ENCODE measurements at places on chromosomes 4 and X.

GRCh38 chr4:139266583-139267257 is 13.3 kb downstream of the MGARP start:
- peak; percentile 26 for DNase-seq

DNA sequence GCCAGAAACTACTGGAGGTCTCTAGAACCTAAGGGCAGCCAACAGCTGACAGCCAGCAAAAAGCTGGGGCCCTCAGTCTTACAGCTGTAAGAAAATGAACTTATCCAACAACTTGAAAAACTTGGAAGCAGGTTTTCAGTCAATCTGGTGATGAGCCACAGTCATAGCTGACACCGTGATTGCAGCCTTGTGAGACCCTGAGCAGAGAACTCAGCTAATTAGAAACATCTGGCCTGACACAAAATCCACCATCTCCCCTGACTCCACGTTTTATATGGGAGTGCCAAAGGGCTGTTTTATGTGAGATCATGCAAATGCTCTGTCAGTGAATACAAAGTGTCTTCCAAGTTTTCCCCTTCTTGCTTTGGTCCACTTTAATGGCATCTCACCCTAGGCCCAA is 198.8 kb upstream of the DCAF8L1 start:
- no peak for DNase-seq

DNA sequence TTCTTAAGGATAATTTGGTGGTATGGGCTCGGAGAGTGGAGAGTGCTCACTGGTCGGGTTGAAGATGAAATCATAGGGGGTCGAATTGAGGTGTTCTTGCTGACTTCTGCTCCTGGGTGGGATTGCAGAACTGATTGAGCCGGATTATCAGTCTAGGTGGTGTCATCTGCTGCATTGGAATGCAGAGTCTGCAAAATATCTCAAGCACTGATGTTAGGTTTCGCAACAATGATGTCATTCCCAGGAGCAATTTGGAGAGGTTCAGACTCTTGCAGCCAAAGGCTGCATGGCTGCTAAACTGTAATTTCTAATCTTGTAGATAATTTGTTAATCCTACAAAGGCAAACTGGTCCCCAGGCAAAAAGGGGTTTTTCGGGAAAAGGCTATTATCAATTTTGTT is 67.7 kb downstream of the RHOH start:
- no peak for DNase-seq

GRCh38 chr4:152106781-152107321 is 346.0 kb upstream of the GATB start:
- no peak for DNase-seq

DNA sequence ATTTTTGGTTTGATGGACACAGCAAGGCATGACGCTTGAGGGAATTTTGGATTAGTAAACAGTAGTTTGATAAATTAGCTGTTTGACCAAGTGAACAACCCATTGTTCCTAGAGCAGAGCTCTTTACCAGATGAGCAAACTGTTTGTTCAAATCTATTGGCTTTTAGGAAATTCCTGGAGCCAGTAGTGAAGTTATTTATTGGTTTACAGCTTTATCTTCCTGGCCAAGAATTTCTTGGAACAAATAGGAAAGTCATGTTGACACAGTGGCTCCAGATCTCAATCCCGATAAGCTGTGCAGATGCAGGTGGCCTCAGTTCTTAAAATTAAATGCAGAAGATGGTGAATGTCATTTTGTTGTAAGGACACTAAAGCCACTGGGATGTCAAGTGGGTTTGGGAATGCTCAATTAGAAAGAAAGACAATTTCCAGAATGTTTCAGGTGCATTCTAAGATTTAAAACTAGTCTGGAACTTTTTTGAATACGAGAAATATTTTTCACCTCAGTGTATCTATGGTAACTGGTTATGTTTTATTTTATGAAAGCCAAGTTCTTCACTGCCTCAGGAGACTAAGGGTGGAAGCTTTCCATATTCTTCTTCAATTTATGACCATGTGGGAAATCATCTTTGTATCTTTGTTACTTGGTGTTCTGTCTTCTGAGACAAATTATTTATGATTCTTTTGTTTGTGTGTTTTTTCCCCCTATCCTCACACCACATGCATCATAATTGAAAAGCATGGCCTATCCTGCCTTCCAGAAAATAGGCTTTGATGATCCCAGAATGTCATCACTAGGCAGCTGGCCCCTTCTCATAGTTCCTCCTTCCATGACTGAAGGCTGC is 554.5 kb downstream of the STIM2 start:
- DNase-seq = no peak

GRCh38 chr4:136768213-136768924 is 763.9 kb downstream of the PCDH18 start:
- no peak for DNase-seq

GRCh38 chr4:8326206-8326605 is 56.7 kb downstream of the HTRA3 start:
- DNase-seq = no peak

GRCh38 chrX:70289168-70289792 is 447 bp downstream of the PDZD11 start:
- DNase-seq = no peak

GRCh38 chr4:146342600-146343192 is 128.4 kb downstream of the REELD1 start:
- no peak for DNase-seq

DNA sequence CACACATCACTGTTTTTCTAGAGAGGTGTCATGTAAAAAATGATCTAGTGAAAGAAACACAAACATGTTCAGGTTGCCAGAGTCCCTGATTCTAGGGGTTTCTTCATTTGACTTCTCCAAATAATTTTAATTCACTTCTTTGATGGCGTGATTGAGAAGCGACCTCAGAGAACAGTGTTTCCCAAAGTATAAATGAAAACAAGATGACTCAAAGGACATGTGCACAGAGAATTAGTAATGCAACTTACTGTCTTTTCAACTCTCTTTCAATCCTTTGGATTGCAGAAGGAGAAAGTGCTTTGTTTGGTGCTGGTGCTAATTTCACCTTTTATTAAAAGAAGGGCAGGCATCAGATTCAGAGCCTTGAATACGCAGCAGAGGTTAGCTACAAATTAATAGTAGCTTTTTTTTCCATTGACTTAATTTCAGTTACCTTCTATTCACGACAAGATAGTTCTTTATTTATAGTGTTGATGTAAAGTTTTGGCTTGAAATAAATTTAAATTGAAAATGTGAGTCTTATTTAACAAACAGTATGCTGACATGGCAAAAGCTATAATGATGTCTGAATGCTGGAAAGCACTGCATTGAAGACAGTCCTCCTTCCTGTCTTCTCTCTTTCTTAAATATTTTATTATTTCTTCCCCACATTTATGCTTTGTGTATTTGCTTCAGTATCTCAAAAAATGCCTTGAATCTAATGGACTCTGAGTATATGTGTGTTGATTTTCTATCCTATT is 85.1 kb downstream of the SLC10A7 start:
- no peak for DNase-seq

GRCh38 chr4:24770032-24770584 is 25.3 kb upstream of the SOD3 start:
- no peak for DNase-seq

GRCh38 chrX:109372291-109372690 is 109.6 kb downstream of the GUCY2F start:
- no peak for DNase-seq

- no peak for DNase-seq
Observed at GRCh38 chrX:140508958-140509357, 4.1 kb upstream of the SOX3 start.

DNA sequence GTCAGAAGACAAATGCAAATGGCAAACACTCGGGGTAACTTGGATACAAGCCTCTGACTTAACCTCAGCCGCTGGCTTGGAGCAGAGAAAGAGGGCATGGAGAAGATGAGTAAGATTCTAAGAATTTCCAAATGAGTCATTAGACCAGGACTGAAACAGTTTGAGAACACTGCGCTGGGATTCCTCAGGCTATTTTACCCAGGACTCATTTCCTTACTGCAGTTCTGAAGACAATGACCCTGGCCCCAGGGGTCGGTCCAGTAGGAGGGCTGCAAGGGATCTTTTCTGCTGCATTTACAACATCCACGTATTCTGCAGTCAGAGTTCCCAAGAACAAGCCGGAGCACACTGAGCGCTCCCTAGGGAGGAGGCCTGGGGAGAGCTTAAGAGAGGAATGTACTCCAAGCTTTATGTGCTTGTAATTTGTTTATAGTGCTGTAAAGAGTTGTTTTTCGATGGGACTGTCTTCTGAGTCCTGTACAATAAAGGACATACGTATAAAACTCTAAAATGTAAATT is 27.3 kb upstream of the SORBS2 start:
- no peak for DNase-seq

DNA sequence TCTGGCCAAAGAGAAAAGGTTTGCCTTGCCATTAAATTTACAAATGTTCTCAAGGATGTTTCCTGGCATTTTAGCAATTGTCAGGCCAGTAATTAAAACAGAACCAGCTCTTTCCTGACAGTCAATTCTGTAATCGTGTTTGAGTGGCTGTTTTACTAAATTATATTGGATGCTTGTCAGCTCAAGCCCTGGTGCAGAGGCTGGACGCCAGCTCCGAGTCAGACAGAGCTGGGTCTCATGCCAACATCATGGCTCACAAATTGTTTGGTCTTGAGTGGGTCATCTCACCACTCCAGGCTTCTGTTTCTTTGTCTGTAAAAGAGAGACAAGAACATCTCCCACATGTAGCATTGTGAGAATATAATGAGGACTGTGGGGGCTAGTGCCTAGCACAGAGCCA is 190.3 kb upstream of the PSAPL1 start:
- no peak for DNase-seq

GRCh38 chrX:54177306-54177705 is 5.7 kb downstream of the FAM120C start:
- no peak for DNase-seq

GRCh38 chr4:88985088-88985773 is 71.8 kb downstream of the FAM13A start:
- no peak for DNase-seq

GRCh38 chr4:57231781-57232180 is 121.6 kb upstream of the IGFBP7 start:
- DNase-seq = no peak

- no peak for DNase-seq
Observed at GRCh38 chr4:61950625-61951024, 750.5 kb downstream of the ADGRL3 start.

DNA sequence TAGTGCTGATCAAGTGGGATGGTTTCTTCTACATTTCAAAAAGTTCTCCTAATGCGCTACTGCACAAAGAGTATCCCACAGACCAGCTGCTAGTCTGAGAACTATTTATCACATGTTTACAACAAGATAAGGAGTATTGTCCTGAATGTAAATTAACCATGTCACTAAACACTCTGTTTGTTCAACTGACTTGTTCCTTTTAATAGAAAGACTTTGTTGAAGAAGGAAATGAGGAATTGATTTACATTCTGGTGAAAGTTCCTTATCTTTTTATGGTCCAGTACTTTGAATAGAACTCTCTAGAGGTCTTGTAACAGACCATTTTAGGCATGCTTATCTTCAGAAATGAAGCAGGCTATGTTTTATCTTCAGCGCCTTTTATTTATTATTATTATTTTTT is 67.3 kb upstream of the IL13RA1 start:
- DNase-seq = no peak

DNA sequence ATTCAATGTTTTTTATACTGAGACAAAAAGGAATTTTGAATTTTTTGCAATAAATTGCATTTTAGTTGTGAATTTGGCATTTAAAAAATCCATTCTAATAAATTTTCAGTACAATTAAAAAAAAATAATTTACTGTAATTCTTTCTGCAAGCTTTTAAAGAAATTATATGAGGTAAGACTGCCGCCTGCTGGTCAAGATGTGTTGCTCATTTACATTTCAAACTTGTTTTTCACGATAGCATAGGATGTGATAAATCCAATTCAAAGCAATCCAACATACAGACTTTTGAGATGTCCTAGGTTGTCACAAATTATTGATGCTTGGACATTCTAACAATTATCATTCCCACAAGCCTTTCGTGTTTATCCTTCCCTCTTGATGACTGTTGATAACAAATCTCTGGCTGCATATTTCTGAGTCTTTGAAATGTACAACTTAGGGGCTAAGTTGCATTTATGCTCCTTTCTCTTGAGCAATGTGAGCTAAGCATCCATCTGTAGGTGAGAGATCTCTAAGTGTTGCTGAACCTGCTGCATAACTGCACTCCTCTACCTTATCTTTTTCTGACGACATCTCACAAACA is 21.7 kb upstream of the MFAP3L start:
- DNase-seq = no peak

DNA sequence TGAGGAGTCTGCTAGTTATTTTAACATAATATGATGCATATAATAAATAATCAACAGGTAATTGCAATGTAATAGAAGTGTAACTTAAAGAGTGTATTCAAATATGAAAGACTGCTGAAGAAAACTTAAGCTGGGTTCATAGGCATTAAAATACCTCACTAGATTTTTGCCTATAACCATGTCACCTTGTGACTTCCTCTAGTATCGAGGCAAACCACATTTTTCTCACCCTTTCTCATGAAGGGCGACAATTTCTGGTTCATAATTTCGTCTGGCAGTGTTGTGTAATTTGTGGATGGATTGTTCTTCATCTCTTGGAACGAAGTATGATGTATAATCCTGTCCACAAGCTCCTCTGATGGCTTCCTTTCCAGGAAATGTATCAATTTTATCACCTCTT is 16.0 kb downstream of the SULT1E1 start:
- DNase-seq = no peak

DNA sequence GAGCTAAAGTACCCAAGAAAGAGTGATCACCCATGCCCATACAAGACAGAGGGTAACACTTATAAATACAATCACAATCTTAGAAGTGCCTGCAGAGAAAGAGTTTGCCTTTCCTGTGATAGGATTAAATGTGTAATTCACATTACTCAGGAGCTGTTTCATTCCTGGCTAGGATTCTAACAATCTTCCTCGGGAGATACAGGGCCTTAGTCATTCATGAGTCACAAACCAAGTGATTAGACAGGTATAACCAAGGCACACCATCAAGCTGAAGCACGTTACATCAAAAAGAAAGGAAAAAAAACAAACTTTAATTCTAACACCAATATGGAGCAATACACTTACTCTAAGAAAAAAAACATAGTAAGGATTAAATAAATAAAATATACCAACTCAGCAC is 14.9 kb downstream of the ABCG2 start:
- DNase-seq = no peak

DNA sequence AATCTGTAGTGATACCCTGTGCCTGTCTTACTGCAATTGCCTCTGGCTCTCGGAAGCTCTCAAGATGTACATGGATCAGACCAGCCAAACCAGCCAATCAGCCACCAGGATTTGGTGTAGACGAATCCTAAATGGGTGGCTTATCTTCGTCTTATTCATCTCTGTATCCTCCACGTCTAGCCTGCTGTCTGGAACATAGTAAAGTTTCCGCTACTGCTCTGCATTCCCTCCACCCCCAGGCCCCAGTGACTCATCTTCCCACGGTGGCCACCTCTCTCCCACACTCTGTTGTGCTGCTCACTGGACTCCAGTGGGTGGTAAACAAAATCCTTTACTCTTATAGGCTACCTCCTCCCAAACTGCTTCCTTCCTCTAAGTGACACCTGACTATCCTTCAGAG is 37.8 kb downstream of the SEPTIN6 start:
- DNase-seq = peak; percentile 27

GRCh38 chr4:57633212-57633859 is 523.2 kb upstream of the IGFBP7 start:
- no peak for DNase-seq
